ENCODE measurements at places on chromosomes 3 and 15.

DNA sequence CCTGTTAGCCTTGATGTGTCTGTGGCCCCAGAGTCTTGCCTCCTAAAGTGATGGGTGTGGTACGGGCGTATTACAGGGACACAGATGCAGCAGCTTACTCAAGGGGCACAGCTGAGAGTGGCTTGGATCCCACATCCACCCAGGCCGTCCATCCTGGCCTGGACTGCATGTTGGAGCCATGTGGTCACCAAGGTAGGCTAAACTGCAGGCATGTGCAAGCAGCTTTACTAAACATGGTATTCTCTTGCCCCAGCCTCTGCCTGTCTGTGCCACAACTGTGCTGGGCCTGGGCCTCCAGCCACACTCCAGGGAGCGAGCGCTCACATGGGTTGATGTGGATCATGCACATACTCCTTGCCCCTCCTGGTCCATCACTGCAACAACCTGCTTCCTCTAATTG lies 6.1 kb upstream of the GPR62 start:
- no peak for DNase-seq

- DNase-seq, result no peak
Observed at GRCh38 chr3:89297199-89297598, 189.8 kb downstream of the EPHA3 start.

DNA sequence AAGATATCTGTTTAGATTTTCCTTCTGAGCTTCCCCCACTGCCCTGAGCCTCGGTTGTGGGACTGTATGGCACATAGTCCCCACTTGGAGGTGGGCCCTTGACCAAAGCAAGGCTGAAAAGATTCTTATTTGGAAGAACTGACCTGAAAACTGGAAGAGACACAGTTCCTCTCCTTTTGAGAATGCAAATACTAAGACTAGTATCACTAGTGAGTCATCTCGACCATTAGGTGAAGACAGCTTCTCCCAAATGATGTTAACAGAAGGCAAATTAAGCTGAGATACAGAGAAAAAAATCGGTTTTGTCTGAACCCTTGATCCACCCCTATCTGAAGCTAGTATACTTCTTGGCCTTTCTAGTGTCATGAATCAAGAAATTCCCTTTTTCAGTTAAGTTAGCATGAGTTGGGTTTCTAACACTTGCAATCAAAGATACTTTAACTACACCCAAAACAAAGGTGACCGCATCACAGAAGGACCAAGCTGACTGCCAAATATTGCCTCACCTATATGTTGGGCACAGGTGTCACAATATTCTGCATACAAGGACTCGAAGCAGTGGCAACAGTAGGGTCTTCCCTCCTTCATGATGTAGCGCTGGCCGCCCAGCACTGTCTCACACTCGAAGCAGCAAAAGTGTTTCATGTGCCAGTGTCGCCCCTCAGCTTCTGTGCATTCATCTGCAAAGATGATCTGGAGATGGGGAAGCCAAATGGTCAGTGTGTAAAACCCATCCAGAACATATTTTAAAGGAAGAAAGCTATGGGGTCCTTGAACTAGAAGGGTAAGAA lies 72.4 kb downstream of the PRICKLE2 start:
- no peak for DNase-seq

DNA sequence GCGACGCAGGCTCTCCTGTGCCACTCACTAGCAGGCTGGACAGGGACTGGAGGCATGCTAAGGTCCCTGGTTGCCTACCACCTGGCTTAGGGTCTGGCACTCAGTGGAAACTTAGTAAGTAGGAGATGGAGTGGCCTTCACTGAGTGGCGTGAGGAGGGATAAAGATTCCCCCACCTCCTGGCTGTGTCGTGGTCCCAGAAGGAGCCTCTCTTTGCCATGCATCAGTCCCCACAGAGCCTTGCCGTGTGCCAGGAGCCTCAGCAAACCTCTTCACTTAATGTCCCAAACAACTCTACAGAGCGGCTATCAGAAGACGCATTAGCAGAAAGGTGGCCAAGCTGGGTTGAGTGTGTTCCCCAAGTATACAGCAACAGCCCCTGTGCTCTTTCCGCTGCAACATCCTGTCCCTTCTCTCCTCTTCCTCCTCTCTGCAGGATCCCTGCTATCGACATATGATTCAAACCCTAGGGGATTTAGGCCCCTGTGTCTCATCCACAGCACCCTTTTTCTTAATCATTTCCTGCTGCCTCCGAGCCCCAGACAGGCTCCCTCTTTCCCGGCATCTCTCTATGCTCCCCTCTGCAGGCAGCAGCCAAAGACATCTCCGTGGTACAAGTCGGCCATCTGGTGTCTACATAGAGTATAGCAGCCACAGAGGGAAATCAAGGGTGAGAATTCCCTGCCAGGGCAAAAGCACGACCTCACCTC lies 66.7 kb downstream of the SLC6A1 start:
- DNase-seq, result no peak

DNA sequence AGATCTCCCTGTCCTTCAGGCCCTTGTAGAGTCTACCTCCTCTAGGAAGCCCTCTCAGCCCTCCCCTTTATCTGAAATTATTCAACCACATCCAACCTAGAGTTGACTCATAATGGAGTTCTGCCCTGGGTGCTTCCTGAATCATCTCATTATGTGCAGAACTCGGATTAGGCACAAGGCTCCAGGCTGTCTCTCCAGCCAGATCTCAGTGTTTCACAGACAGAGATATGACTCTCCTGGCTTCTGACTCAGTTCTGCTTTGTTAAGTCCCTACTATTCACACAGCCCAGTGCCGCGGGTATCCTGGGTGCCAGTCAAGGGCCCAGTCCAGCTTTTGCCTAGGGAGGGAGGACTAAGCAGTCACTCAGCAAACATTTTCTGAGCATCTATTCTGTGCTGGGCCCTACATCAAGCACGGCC lies 9.3 kb downstream of the STRA6 start:
- DNase-seq, result no peak

GRCh38 chr3:52150357-52150756 lies 3.9 kb downstream of the POC1A start:
- no peak for DNase-seq

- no peak for DNase-seq
Observed at GRCh38 chr15:100528833-100529428, at the start of gene CERS3. TSS of gene CERS3 (minus strand) at chr15:100528950. CDS start at chr15:100501849, 27,101 bp downstream.

DNA sequence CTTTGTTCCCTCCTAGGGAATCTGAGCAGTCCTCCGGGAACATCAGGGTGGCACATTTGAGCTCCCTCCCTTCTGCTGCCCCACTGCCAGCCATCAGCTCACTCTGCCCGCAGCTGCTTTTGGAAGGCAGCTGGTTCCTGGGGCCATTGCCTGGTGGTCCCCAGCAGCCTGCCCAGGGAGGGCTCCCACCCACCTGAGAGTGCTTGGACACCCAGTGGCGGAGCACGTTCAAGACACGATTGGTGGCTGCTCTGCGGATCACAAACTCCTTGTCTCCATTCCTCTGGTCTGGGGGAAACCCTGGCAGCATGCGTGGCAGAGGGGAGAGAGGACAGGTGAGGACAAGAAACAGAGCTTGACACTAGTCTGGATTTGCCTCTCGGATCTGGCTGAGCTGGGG lies 53.7 kb upstream of the CTSH start:
- DNase-seq, result no peak

Data from activated naive CD4-positive, alpha-beta T cell (primary cell).